CD4-positive, alpha-beta T cell treated with Interleukin-2 at 100 ng/mL for 4 hours (primary cell): ENCODE measurements at places on chromosomes 1 and 21.

- no peak for DNase-seq
Observed at GRCh38 chr1:228778026-228778425, 42.7 kb downstream of the RHOU start.

DNA sequence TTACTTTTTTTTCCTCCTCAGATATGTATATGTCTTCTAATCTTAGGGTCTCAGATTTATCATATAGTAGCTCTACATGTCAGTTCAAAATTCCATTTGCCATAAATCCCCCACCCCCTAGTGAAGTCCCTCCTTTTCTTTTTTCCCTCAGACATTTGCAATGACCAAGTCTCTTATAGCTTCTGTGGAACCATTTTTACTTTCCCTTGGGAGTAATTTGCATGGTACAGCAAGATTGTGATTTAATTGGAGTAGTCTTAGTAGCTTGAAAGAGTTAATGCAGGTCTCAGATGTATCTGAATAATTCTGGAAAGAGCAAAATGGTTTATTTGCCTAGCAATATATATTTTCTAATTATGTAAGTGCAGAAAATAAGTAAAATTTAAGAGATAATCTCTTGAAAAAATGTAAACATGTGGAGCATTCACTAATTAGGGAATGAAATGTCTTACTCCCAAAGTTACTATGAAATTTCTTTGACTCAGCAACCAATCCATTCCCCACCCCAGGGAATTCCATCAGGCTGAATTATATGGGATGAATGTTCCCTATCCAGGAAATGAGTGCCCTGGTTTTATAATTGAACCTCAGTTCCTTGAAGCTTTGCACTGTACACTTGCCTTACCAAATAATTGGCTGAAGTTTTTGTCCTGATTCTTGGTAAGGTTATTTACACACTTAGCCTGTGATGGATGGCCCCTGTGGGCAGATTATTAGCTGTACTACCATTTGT, 267.0 kb downstream of the DNM3 start:
- DNase-seq, result no peak

DNA sequence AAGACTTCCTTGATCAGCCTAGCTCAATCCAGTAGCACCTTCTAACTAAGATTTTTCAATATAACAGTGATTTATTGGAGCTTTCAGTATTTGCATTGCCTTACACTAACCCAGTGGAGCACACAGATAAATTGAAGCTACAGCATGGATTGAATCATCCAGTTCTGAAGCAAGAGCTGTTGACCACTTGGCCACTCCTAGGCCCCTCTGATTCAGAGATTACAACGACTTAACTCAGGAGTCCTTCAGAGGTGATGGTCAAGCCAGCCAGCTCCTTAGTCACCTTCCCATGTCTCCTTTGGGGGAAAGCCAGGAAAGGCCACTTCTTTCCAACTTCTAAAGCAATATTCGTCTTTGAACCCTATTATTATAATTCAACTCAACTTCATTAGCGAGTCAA, 151.8 kb downstream of the TENT5C start:
- no peak for DNase-seq

- no peak for DNase-seq
Observed at GRCh38 chr1:156692925-156693847, 12.2 kb downstream of the CRABP2 start.

- DNase-seq, result no peak
Observed at GRCh38 chr1:113769601-113769970, 10.3 kb upstream of the PHTF1 start.

- DNase-seq, result no peak
Observed at GRCh38 chr1:241172486-241172885, 184.5 kb downstream of the RGS7 start.

GRCh38 chr1:60141276-60141675, 67.7 kb upstream of the C1orf87 start:
- DNase-seq, result no peak

- DNase-seq, result no peak
Observed at GRCh38 chr1:16068356-16069270, 4.8 kb downstream of the FAM131C start.

DNA sequence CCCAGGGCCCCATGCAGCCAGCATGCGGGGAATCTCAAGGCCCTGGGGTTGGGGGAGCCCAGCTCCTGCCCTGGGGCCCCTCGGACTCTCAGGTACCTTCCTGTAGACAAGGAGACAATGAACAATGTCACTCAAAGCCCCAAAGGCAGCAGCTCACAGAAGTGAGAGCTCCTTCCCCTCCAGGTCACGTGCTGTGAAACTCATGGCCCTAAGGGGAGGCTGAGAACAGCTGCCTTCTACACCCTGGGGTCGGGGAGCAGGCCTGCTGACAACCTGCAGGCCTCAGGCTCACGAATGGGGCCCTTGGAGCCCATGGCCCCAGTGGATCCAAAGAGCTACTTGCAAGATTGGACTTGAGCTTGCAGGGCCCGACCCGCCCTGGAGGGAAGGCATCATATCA, 3.2 kb downstream of the MEGF6 start:
- no peak for DNase-seq

DNA sequence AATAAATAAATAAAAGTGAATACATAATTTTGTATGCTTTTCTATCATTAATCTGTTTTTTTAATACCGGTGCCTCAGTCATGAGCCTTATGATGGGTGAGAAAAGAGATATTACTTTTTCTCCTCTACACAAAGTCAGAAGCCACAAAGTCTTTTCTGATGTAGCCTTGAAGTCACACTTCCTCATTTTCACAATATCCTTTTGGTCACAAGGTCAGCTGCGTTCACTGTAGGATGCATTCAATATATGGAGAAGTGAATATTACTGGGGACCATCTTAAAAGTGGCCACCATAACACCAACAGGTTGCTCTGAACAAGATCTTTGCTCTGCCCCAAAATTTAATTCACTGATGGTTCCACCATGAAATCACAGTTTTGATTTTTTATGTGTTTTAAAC, 83.3 kb upstream of the TNR start:
- DNase-seq, result no peak

DNA sequence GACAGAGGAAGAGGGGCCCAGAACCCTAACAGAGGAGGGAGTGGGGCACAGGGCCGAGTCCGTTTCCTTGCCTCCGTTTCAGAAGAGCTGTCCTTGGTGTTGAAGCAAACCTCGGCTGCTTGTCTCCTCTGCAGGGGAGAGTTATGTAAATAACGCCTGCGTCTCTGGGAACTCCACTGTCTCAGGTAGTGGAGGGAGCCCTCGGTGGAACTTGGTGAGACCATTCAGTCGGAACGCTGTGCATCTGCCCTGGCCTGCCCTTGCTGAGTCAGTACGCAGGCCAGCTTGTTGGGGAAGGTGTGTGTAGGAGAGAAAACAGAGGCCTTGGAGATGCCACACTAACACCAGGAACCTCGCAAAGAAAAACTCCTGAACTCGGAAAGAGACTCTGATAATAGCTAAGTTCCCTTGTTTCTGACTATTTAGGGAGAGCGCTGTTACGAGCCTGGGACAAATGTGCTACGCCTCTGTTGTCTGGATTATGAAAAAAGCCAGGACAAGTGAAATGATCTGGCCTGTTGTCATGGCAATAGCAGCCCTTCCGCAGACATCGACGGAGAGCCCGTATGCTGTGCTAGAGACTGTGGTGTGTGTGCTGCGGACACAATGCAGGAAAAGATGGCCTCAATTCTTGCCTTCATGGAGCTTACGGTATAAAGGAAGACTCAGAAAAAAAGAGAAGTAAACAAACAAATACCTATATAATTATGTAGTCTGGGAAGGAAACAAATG, 94.6 kb upstream of the AKT3 start:
- no peak for DNase-seq

DNA sequence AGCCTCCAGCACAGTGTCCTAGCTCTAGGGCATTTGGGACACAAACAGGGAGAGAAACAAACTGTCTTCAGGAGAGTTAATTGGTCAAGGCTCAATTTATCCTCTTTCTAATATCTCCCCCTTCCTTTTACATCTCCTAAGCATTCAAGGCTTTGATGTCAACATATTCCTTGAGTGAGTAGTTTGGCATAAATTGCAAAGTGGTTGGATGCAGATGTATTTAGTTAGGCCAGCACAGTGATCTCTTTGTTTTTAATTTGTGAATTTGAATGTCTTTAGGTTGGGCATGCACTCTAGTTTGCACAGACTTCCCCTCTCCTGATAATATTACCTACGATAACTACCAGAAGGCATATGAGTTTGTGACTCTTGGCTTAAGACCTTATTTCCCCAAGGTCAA, 12.5 kb upstream of the OLFML2B start:
- no peak for DNase-seq

DNA sequence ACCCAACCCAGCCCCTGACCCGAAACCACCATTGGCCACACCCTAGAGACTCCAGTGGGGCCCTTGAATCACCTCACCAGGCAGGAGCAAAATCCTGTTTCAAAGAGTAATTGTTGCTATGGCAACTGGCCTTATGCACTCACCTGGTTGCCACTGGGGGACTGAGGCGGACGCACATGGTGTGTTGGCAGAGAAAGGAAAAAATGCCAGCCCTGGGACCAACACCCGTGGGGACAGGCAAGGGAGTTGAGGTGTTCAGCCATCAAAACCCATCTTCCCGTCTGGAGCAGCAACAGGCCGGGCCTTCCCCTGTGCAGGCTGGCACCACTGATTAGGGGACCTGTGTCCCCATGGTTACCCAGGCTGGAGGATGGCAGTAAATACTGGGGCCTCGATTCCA, 395.8 kb upstream of the VAMP3 start:
- no peak for DNase-seq

GRCh38 chr21:17889171-17889570, 70.0 kb upstream of the C21orf91 start:
- DNase-seq, result no peak

DNA sequence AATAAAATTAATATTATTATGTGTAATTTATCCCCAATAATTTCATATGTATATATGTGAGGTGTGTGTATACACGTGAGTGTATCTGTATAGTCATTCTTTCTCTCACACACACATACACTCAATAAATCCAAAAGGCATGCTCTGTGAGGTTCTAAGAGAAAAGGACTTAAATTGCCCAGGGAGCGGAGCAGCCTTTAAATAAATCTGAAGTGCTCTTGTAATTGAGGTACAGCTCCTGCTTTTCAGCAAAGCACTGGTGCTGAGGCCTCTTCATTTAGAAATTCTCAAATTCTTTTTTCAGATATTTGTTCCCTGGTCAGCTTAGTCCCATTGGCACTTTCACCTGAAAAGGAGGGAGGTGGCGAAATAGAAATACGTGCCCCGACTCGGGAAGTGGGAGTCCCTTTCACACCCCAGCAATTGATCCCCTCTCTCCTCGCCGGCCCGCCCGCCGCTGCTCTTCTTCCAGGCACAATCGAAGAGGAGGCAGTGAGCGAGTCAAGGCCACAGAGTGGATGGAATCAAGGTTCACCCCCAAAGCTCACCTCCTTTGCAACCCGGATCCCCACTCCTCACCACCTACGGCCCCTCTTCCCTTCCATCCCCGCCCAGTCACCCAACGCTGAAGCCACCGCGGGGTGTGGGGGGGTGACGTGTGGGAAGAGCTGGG, 944 bp downstream of the PLPPR5 start:
- DNase-seq, result no peak

GRCh38 chr1:109932679-109933078, 22.0 kb downstream of the CSF1 start:
- no peak for DNase-seq

DNA sequence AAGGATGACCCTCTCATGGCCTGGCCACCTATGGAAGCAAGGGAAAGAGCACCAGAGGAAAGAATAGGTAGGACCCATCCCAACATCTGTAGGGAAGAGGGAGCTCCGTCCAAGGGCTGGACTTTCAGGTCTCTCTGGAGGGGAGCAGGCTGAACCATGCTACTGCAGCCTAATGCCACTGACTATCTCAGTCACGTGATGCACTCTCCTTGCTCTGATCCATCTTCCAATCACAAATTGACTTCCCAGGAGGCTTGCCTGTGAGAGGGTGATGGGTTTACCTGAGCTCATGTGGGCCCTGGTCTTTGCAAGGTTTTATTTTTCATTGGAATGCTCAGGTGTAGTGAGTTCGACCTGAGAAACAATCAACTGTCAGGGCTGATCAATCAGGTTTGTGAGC, 128.8 kb downstream of the CACNA1E start:
- DNase-seq, result no peak

GRCh38 chr1:24047110-24047477, 64.8 kb downstream of the MYOM3 start:
- no peak for DNase-seq

GRCh38 chr1:216820345-216820744, 97.1 kb upstream of the ESRRG start:
- no peak for DNase-seq

DNA sequence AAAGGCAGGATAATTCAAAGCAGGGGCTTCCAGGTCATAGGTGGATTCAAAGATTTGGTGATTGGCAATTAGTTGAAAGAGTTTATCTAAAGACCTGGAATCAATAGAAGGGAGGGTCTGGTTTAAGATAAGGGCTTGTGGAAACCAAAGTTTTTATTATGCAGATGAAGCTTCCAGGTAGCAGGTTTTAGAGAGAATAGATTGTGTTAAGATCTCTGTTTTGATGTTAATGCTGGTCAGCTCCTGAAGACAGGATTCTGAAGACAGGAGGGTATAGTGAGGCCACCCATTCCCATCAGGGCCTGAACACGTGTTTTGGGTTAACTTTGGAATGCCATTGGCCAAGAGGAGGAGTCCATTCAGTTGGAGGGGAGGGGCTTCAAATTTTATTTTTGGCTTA, 6.1 kb upstream of the PTBP2 start:
- DNase-seq, result no peak

DNA sequence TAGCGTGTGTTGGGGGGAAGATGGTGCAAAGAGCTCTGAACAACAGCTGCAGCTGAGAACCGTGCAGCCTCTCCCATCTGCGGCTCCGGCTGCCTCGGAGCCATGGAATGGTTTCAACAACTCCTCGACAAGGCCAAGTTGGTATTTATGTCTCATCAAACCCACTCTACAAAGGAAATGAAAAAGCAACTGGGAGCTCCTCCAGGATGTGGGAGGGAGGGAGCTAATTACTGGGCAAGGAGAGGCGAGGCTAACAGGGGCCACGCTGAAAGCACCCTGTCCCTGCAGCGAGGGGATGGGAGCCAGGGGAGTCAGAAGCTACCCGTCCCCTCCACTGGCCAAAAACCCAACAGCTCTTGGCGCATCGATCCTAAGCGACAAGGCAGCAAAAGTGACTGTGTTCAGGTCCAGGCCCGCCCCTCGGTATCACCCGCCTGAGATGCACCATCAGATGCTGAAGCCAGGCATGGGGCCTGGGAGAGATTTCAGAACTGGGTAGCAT, 63.1 kb downstream of the ACOT7 start:
- no peak for DNase-seq

GRCh38 chr1:216627252-216627651, 96.0 kb downstream of the ESRRG start:
- DNase-seq, result no peak
